ENCODE measurements at places on chromosomes 3 and 15. TPM values are rescaled to one million over a fixed set of nuclear protein-coding genes. Genes with fewer than 3 reads are reported as not detected.

The CACNA2D3 gene
- total RNA-seq, result 5.0 TPM

The GNAT1 gene
- total RNA-seq, result not detected

DNA sequence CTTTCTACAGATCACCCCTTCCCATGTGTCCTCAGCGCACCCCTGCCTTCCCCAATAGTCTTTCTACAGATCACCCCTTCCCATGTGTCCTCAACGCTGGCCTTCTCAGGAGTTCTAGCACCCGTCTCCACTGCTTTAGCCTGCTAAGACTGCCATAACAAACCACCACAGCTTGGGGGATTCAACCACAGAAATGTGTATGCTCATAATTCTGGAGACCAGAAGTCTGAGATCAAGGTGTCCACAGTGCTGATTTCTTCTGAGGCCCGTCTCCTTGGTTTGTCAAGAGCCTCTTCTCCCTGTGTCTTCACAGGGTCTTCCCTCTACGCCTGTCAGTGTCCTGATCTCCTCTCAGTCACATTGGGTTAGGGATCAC, 68.1 kb upstream of the CGNL1 start:
- H3K27ac ChIP-seq, result no peak overlapping the region
- H3K36me3 ChIP-seq, result no peaks in the 10 kb centered on the region
- H3K4me1 ChIP-seq, result no peaks in the 10 kb centered on the region
- no peaks in the 10 kb centered on the region for H3K27me3 ChIP-seq

DNA sequence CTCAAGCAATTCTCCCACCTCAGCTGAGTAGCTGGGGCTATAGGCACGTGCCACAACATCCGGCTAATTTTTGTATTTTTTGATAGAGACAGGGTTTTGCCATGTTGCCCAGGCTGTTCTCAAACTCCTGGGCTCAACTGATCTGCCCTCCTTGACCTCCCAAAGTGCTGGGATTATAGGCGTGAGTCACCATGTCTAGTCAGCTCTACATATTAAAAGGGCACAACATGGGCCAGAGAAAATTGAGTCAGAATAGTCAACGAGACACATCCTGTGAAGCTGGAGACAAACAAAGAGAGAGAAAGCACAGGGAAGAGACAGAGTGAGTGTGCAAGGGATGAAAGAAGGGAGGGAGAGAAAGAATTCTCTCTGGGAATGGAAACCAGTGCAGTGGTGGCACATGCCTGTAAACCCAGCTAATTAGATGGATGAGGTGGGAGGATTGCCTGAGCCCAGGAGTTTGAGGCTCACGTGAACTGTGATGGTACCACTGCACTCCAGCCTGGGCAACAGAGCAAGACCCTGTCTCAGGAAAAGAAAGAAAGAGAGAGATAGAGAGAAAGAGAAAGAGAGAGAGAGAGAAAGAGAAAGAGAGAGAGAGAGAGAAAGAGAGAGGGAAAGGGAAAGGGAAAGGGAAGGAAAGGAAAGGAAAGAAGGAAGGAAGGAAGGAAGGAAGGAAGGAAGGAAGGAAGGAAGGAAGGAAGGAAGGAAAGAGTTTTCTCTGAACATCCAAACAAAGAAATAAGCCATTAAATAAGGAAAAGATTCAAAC, 107.2 kb upstream of the SLC25A36 start:
- no peaks in the 10 kb centered on the region for H3K4me1 ChIP-seq
- no peaks in the 10 kb centered on the region for H3K27me3 ChIP-seq
- H3K36me3 ChIP-seq, result no peaks in the 10 kb centered on the region
- DNase-seq, result no peak
- H3K27ac ChIP-seq, result no peak overlapping the region
- no peak overlapping the region for H3K4me3 ChIP-seq

GRCh38 chr3:47536221-47536891, 22.8 kb upstream of the ELP6 start:
- no peaks in the 10 kb centered on the region for H3K4me1 ChIP-seq
- DNase-seq, result no peak
- H3K27me3 ChIP-seq, result no peaks in the 10 kb centered on the region
- no peak overlapping the region for H3K4me3 ChIP-seq

The PRSS50 gene
- total RNA-seq, result 0.21 TPM

DNA sequence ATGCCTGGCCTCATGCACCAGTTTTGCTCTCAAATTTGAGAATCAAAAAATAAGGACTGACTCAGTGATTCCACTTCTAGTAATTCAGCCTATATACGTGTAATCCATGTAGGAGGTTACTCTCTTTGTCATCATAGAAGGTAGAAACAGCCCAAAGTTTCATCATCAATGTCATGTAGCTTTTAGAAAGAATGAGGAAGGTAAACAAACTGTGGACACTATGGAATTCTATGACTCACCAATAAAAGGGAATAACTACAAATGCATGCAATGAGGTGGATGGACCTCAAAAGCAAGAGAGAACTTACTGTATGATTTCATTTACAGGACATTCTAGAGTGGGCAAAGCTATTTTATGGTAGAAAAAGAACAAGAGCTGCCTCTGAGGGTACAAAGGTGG, 93.2 kb upstream of the LRIG1 start:
- no peaks in the 10 kb centered on the region for H3K4me1 ChIP-seq
- no peak for DNase-seq
- H3K4me3 ChIP-seq, result no peak overlapping the region
- no peak overlapping the region for H3K27ac ChIP-seq

GRCh38 chr3:63895422-63896189, 16.6 kb downstream of the SCAANT1 start:
- no peaks in the 10 kb centered on the region for H3K36me3 ChIP-seq
- H3K27me3 ChIP-seq, result no peaks in the 10 kb centered on the region
- H3K27ac ChIP-seq, result peak overlapping the region; percentile 20
- no peak overlapping the region for H3K4me3 ChIP-seq
- H3K4me1 ChIP-seq, result no peaks in the 10 kb centered on the region

The AGBL1 gene
- not detected for total RNA-seq

GRCh38 chr15:90959894-90960293, 5.2 kb downstream of the RCCD1 start:
- no peaks in the 10 kb centered on the region for H3K4me1 ChIP-seq
- H3K27ac ChIP-seq, result no peak overlapping the region
- no peaks in the 10 kb centered on the region for H3K36me3 ChIP-seq
- DNase-seq, result no peak
- H3K27me3 ChIP-seq, result no peaks in the 10 kb centered on the region

DNA sequence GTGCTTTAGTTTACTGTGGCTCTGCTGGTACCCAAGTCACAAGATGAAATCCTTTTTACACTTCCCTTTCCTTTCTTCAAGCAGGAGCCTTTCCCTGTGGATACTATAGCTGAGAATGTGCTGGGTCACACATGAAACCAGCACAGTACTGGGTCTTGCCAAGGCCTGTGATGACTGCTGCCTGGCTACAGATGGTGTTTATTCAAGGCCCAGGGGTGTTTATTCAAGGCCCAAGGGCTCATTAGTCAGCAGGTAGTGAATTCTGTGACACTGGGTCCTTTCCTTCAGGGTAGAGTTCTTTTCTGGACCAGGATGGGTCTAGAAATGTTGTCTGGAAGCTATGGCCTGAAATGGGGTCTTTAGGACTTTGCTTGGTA, 99.4 kb downstream of the SH3GL3 start:
- H3K4me1 ChIP-seq, result no peaks in the 10 kb centered on the region
- no peak for DNase-seq
- H3K4me3 ChIP-seq, result no peak overlapping the region
- no peaks in the 10 kb centered on the region for H3K27me3 ChIP-seq
- no peaks in the 10 kb centered on the region for H3K36me3 ChIP-seq
- no peak overlapping the region for H3K27ac ChIP-seq

Measured in uterus (tissue), 4 donors.